ENCODE measurements at places on chromosomes 6 and 20.

DNA sequence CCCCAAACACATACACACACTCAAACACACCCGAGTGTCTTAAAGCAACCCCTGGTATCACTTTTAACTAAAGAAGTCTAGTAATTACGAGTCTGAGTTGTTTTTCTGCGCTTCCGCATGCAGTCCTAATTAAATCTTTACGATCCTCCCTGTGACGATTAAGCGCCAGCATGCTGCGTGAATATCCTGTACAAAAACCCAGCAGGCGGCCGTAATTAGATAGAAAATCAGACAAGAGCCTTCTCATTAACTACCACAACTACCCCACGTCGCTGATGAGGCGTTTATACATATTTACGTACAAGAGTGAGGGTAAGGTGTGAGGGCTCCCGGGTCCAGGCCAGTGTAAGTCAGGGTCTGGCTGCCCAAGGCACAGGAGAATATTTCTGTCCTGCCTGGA lies 8.1 kb downstream of the TFAP2B start:
- no peak for DNase-seq

- DNase-seq = no peak
Observed at GRCh38 chr20:4130404-4131189, 115.2 kb upstream of the RNF24 start.

DNA sequence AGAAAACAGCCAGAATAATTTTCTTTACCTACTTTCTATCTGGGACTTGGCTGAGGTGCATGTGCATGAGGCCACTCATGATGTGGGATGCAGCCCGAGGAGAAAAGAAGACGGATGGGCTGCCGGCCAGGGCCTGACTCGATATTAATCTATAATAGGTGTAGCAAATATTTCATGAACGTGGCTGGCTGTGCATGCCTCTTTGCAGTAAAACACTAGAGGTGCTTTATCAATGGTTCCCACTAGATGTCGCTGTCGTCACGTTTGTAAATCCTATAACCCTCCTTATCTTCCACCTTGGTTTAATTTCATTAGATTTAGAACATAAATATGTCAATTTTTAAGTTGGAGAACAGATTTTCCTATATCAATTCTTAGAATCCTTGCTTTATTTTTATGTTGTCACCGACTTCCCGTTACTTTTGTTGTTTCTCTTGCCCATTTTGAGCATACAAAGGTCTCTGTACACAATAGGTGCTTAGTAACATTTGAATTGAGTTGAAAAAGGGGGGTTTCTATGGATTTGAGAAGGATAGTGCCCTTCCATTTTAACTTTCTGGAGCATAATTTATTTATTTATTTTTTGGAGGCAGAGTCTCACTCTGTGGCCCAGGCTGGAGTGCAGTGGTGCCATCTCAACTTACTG lies 19.6 kb upstream of the FERMT1 start:
- peak; percentile 32 for DNase-seq

GRCh38 chr6:64538722-64539121 lies 903.1 kb downstream of the PHF3 start:
- no peak for DNase-seq

DNA sequence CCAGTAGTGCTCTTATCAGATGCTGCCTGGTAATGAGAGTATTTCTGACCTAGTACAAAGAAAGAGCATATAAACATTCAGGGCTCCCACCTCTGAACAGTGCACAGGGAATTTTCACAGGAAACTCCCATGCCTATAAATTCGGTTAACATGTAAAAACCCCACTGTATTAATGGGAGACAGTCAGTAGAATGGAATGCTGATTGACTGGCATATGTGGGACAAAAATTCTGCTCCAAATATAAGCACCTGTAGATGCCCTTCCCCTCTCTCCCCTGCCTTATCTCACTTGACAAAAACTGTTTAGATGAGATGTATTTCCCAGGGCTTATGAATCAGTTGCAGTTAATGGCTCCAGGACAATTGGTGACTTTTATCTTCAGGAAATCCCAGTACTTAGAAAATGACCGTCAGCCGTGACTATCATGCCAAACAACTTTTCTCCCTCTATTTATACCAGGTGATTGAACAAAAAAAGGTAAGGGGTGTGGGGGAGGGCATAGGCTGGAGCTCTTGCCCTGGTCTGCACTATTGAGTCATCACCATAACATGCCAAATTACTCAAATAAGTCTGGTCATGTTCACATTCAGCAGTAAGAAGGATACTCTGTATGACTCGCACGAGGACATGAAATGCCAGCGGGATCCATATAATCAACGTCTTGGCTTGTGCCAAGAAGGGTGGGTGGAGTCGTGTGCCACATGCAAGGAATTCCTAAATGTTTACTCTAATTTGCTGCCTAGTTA lies 176.4 kb upstream of the BMP2 start:
- peak; percentile 80 for DNase-seq

GRCh38 chr6:165571068-165571682 lies 91.9 kb downstream of the PDE10A start:
- peak; percentile 38 for DNase-seq

All from Caki2 (cell line).